CD4-positive, alpha-beta T cell treated with Interleukin-6 for 4 hours (primary cell): ENCODE measurements at places on chromosomes 6 and 20.

- DNase-seq: no peak
Measured at GRCh38 chr20:44805979-44806620, 4.2 kb downstream of the RIMS4 start.

GRCh38 chr6:106128981-106129781 is 43.0 kb downstream of the PRDM1 start:
- no peak for DNase-seq

- no peak for DNase-seq
Measured at GRCh38 chr6:119896806-119897205, 547.2 kb upstream of the MAN1A1 start.

DNA sequence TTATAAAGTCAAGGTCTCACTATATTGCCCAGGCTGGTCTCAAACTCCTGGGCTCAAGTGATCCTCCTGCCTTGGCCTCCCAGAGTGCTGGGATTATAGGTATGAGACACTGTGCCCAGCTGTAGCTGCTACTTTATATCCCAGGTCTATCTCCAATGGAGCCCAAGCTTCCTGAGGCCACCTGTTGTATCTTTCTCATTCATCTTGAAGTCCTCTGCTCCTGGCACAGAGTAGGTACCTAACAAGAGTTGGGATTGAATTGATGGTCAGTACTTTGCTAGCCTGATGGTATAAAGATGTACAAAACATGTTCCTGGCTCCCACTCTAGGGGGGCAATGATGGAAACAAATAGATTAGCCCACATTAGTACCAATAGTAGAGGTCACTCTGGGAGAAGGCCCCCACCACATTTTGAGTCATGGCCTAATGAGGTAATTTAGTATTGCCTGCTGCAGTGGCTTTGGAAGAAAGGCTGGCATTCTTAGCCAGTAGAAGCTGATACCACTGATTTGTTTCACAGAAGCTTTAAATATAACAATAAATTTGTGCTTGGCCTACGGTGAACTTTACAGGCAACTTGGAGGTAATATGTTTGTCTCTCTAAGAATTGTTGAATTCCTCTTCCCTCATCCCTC is 5.4 kb downstream of the PTPN1 start:
- no peak for DNase-seq

- peak; percentile 76 for DNase-seq
Measured at GRCh38 chr6:137641474-137642077, 147.4 kb upstream of the OLIG3 start.

DNA sequence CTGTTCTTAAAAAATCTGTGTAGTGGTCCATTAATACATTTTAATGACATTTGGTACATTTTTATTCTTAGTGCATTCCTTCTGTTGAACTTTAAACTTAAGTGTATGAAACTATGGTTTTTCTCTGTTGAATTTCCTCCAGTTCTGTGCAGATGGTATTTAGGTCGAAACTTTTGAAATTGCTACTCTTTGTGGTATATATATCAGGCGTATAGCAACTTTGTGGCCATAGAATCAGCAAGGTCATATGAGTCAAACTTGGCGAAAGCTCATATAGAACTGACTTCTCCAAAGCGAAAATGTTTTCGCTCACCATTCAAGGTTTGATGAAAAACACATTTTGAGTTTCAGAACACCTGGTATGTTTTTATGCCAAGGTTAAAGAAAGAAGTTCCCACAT is 93.7 kb downstream of the MAP3K4 start:
- no peak for DNase-seq

DNA sequence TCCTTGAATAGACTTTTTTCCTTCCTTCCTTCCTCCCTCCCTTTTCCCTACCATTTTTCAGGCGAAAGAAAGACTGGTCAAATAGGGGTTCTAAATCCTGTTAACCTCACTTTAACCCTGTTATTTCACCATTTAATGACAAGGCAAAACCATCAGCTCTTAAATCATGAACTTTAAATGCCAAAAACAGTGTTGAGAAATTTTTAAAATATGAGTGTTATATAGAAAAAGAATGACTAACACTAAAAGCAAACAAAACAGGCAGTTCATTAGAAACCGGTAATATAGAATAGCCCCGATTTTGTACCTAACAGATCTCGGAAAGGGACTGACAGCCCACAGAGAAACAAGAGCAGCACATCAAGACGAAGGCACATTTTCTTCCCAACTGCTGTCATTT is 57.4 kb upstream of the CEP85L start:
- DNase-seq: no peak

- no peak for DNase-seq
Measured at GRCh38 chr6:90238496-90239266, 58.0 kb downstream of the BACH2 start.

- DNase-seq: no peak
Measured at GRCh38 chr6:16204653-16205376, 33.6 kb upstream of the GMPR start.

GRCh38 chr6:136249336-136249735 is 775 bp downstream of the MTFR2 start:
- no peak for DNase-seq

DNA sequence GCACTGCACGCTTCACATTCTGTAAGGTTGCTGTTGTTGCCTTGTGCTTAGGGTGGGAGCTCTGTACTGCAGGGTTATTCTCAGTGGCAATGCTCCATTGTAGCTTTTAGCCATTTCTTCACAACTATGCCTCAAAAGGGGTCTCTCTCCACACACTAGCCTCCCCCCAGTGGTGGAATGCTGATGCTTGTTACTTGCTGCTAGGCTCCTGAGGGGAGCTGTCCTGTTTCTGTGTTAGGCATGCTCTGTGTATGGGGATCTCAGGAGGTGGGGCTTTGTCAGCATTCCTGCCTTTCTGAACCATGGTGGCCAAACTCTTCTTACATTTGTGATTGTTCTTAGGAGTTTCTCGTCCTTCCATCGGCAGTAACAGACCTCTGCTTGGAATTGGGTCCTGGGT is 18.8 kb downstream of the TMEM170B start:
- no peak for DNase-seq

DNA sequence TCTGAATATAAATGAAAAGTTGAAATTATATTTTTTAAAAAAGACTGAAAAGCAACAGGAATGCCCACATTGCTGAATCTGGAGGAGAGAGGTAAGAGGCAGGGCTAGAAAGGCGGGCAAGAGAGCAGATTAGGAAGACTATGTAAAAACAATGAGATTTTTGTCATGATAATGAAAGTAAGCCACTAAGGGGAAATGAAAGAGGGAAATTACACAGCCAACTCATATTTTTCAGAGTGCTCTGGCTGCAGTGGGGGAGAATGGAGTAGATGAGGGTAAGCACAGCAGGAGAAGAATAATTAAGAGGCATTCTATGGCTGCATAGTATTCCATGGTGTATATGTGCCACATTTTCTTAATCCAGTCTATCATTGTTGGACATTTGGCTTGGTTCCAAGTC is 281.9 kb downstream of the PKHD1 start:
- DNase-seq: no peak

GRCh38 chr6:166691199-166691598 is 64.1 kb upstream of the RPS6KA2 start:
- DNase-seq: no peak

DNA sequence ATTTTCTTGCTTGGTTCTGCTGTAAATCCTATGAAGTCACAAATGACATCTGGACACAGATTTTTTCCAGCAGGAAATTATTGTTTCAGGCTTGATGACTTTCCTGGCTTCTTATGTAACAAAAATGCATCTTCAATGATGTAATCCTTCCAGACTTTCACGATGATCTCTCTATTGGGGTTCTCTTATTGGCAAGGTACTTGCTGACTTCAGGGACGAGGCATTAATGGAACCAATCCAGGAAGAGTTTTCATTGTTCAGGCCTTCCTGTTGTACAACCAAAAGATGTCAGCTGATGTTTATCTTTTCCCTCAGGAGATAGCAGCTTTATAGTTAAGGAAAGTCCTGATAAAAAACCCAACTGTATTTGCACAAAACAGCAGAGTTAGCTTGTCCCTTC is 118.5 kb upstream of the MMS22L start:
- DNase-seq: no peak

DNA sequence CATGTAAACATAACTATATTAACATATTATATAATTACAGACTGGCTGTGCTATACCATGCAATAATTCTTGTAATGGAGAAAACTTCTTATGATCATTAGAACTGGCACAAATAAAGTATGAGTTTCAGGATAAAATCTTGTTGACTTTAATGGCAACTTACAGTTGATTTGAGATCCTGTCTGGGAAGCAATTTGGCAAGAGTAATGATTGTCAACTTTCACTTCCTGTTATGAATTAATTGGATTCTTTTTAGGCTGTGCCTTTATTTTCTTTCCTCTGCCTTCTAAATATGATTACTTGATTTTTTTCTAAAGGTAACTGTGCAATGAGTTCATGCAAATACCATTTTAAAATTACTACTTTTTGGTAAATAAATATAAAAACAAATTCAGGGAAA is 158.1 kb upstream of the B3GAT2 start:
- no peak for DNase-seq

DNA sequence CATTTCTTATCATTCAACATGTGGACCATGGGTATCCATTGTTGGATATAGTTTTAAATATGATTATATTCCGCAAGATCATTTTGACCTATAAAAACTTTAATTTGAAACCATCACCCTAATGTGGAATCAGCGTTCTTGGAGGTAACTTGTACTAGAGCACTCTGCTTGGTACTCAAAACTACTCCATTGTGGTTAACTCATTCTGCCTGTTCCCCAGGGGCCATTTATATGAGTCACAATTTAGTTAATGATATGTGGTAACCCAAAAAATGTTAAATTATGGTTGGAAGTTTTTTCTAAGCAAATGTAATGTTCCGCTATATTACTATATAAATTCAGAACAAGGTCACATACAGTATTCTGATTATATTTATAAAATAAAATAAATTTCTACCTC is 109.3 kb downstream of the TRDN start:
- no peak for DNase-seq

DNA sequence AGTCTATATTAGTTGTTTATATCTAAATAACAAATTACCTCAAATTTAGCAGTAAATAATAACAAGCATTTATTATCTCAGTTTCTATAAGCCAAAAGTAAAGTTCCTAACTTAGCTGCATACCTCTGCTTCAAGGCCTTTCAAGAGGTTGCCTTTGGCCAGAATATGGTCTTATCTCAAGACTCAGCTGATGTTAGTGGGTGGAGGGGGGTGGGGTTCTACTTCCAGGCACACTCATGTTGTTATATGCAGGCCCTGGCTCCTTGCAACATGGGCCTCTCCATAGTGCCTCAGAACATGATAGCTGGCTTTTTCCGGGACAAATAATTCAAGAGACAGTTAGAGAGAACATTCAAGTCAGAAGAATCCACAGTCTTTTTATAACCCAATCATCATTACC is 266.0 kb downstream of the ADGRB3 start:
- DNase-seq: no peak

DNA sequence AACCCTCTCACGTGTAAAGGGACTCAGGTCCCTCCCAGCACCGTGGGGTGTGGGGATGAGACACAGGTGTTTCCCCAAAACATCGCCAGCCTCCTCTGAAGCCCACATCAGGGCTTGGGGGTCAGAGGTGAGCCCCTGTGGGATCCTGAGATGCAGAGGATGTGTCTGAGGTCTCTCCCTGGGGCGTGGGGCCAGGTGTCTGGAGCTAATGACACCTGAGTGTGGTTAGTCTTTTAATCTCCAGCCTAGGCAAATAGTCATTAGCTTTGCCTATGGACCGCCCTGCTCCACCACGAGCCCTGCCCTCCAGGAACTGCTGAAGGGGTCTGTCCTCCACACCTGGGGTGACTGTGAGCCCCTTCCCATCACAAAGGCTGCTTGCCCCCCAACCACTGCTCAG is 1.7 kb downstream of the SRMS start:
- DNase-seq: no peak

DNA sequence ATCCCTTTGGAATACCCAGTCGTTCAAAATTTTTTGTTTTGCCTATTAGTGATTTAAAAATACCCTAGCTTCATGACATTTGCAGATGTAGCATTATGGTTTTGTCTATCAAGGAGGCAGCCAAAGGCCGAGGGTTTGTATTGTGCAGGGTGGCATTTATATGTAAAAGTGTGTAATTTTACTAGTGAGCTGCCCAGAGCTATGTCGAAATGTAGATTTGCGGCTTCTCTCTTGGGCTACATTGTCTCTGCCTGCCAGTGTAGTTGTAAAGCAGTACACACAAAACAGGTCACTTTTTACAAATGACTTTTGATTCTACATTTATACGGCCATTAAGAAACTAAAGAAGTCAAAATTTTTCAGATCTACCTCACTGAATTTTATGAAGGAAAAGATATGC is 87.7 kb downstream of the TSHZ2 start:
- no peak for DNase-seq

DNA sequence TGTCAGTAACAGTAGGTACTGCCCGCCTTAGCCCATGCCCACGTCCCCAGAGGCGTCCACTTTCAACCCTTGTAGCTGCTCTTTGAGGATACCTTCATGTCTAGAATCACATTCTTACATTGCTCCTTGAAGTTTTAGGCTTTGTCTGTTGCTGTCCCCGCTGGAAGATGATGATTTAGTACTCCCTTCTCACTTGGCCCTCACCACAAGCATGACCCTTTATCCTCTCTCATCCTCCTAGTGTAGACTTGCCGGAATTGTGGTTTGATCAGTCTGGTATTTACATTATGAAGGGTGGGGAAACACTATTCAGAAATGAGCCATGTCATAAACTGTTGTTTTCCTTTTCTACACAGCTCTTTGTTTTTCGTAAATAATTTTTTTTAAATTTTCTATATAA is 87.4 kb downstream of the ARID1B start:
- DNase-seq: no peak

- DNase-seq: no peak
Measured at GRCh38 chr6:75124983-75125382, 80.9 kb downstream of the COL12A1 start.

DNA sequence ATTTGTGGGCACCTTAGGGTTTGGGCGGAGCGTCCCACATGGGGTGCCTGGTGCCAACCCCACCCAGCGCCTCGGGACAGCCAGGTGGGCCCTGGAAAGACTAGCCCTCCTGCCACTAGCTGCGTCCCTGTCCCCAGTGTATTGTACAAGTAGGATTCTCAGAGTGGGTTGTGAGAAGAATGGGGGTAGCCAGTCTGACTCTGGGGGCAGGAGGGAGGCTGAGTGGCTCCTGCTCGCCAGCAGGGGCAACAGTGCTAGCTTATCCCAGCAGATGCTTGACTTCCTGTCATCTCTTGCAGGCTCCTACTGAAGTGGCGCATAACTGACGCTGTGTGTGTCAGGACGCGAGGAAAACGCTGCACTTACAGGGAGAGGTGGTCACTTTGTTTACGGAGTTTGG is 9.3 kb downstream of the PSMA7 start:
- DNase-seq: no peak
